ENCODE measurements at places on chromosomes 2 and 18. TPM values are rescaled to one million over a fixed set of nuclear protein-coding genes. Genes with fewer than 3 reads are reported as not detected.

Gene MYCN
- not detected for total RNA-seq

DNA sequence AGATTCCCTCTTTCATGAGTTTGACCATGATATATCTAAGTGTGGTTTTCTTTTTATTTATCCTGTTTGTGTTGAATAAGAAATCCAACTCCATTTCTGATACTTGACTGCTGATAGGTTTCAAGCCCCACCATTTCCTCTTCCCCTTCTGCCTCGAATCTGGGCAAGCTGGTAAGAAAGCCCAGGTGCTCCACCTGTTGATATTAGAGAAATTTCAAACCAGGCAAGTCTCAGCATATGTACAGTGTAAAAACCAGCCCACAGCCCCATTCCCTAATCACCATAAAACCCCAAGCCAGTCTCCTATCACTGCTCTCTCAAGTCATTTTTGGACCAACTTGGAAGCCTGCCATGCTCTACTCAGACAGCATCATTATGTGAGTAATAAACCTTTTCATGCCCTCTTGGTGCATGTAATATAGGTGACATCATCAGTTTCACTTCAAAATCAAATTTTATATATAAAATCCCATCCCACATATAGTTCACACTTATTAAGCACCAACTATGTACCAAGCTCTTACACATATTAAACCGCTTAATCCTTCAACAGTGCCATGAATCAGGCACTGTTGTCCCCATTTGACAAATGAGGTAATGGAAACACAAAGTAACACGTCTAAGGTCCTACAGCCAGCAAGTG lies 46.6 kb downstream of the SMAD2 start:
- no peak for DNase-seq

- DNase-seq, result no peak
Observed at GRCh38 chr2:237507512-237507911, 20.5 kb downstream of the MLPH start.

Gene TMEM150A
- total RNA-seq, result 13.3 TPM

- DNase-seq, result no peak
Observed at GRCh38 chr2:186543561-186544131, 46.2 kb upstream of the ITGAV start.

Gene PRSS56
- total RNA-seq, result not detected

Data from CD4-positive, alpha-beta memory T cell (primary cell).